Hepatocyte (in vitro differentiated cells): ENCODE measurements at places on chromosomes 6 and 20.

- DNase-seq = no peak
Observed at GRCh38 chr6:133774356-133774755, 114.6 kb upstream of the TCF21 start.

DNA sequence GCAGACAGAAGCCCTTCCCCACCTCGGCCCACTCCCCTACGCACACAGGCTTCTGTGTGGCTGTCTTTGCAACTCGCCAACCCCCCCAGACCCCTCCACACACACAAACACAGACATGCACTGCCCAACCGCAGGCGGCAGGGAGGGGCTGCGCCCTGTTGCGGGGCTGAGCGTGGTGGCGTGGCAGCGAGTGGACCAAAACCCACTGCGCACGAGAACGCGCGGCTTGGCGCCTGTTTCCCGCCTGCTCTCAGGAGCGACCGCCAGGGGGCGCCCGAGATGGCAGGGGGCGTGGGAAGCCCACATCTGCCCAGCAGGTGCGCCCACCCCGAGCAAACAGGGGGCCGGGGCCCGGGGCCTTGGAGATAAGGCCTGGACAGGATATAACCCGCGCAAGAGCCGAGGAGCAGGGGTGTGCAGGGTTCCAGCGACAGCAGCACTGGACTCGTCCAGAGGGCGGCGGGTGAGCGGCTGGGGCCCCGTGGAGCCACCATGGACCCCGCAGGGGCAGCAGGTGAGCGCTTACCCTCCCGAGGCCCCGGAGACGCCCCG is at the start of gene RBPJL:
TSS of gene RBPJL (plus strand) at position 410 of the 552 bp plus-strand sequence. CDS start at position 493, 83 bp downstream.
- DNase-seq = no peak

GRCh38 chr20:6940048-6940447 is 172.6 kb downstream of the BMP2 start:
- DNase-seq = peak; percentile 29

DNA sequence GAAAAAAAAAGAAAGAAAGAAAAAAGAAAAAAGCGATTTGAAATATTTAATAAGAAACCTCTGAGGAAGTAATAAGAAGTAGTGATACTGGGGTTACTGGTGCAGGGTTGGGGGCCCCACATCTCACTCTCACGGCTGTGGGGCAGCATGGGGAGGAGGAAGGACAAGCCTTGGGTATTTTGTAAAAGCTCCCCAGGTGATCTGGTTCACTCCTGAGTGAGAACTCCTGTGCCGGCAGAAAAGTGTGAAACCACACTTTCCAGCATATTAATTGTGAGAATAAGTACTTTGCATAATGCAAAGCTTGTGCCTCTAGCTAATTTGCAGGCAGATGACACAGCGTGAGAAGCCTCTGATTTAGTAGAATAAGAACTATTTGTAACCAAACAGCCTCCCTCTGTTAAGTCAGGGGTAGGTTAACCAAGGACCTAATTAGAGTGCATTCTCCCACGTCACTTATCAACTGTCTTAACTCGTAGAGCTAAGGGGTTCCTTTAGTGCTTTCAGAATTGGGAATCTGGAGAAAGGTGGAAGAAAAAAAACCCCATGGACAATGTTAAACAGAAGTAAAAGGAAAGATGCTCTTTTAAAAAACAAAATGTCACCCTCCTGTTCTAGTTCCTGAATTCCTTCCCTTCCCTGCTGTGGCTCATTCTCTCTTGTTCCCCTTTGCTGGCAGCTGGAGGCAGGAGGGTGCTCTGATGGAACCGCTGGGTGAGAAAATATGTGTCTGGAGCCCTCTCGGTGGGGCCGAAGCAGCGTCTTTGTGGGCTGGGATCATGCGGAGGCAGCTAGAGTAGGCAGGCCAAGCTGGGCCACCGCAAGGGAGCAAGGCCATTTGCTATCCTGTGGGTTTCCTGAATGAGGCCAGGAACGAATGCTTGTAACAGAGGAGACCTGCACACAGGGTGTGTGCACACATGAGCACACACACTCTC is 108.7 kb downstream of the FYN start:
- DNase-seq = no peak
